Posterior vena cava (tissue), 2 donors: ENCODE measurements at places on chromosomes 1 and 21. TPM values are rescaled to one million over a fixed set of nuclear protein-coding genes. Genes with fewer than 3 reads are reported as not detected.

Gene OBSCN
- total RNA-seq = 3.5 TPM

Gene CRNN
- not detected for total RNA-seq

Gene KRTAP21-2
- total RNA-seq = not detected

Gene MROH9
- total RNA-seq = 0.24 TPM

Gene C1QB
- 125 TPM for total RNA-seq

Gene CFHR4
- total RNA-seq = not detected

Gene PRDX1
- 255 TPM for total RNA-seq

Gene TNFRSF25
- total RNA-seq = 7.0 TPM

Gene UHMK1
- 36.2 TPM for total RNA-seq

Gene ZFP69B
- 2.6 TPM for total RNA-seq

Gene MFSD2A
- 0.69 TPM for total RNA-seq

Gene CD101
- 2.6 TPM for total RNA-seq

Gene KRTAP10-8
- not detected for total RNA-seq

DNA sequence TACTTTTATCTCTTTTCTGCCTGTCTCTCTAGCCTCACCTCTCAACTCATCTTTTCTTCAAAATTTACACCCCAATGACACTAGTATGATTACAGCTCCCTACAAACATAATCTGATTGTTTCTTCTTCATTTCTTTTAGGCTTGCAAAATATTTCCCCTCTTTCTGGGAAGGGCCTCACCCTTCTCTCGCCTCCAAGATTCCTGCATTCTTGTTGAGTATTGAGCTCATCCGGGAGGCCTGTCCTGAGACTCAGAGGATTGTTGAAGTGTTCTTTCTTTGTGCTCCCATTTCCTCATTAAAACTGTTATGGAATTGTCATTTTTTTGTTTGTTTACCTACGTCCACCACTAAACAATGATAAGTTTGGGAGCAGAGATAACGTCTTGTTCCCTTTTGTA is 99.1 kb upstream of the CHRM3 start:
- no peak for DNase-seq

- peak; percentile 47 for DNase-seq
Observed at GRCh38 chr1:2961661-2962060, 59.6 kb upstream of the ACTRT2 start.

GRCh38 chr1:93522721-93523120 is 74.8 kb downstream of the FNBP1L start:
- no peak for DNase-seq

DNA sequence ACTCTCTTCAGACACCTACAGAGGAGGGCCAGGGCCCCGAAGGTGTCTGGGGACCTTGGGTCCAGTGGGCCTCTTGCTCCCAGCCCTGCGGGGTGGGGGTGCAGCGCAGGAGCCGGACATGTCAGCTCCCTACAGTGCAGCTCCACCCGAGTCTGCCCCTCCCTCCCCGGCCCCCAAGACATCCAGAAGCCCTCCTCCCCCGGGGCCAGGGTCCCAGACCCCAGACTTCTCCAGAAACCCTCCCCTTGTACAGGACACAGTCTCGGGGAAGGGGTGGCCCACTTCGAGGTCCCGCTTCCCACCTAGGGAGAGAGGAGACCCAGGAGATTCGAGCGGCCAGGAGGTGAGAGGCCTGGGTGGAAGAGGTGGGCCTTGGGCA is 3.7 kb downstream of the ADAMTSL4 start:
- peak; percentile 83 for DNase-seq

DNA sequence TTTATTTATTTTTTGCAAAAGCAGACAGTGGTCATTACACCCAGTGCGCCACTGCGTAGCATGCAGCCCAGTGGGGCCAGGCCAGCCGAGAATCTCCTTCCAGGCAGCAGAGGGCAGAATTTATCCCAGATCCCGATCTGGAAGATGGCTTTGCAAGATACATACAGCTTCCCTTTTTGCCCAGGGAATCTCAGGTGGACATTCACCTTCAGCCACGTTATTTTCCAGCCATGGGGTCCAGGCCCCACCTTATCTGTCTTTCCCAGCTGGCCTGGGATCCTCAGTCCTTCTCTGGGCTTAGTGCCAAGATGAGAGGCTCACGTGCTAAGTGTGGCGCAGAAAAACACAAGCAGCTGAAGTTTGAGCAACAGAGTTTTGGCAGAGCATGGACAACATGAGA is 123.6 kb downstream of the AJAP1 start:
- no peak for DNase-seq

DNA sequence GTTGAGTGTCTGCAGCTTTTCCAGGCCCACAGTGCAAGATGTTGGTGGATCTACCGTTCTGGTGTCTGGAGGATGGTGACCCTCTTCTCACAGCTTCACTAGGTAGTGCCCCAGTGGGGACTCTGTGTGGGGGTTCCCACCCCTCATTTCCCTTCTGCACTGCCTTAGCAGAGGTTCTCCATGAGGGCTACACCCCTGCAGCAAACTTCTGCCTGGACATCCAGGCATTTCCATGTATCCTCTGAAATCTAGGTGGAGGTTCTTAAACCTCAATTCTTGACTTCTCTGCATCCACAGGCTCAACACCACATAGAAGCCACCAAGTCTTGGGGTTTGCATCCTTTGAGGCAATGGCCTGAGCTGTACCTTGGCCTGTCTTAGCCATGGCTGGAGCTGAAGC is 14.3 kb upstream of the DNM3 start:
- DNase-seq = no peak

GRCh38 chr21:31744182-31744800 is 12.4 kb upstream of the SCAF4 start:
- no peak for DNase-seq

DNA sequence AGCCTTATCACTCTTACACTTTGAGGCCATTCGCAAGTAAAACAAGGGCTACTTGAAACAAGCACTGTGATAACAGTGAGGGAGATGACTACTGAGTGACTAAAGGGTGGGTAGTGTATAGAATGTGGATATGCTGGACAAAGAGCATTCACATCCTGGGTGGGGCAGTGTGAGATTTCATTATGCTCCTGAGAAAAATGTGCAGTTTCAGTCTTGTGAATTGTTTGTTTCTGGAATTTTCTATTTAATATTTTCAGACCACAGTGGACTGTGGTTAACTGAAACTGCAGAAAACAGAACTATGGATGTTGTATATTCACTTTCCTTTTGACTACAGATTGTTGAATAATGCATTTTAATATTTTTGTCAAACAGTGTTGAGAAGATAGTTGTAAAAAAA is 25.1 kb upstream of the B3GALT2 start:
- DNase-seq = no peak

DNA sequence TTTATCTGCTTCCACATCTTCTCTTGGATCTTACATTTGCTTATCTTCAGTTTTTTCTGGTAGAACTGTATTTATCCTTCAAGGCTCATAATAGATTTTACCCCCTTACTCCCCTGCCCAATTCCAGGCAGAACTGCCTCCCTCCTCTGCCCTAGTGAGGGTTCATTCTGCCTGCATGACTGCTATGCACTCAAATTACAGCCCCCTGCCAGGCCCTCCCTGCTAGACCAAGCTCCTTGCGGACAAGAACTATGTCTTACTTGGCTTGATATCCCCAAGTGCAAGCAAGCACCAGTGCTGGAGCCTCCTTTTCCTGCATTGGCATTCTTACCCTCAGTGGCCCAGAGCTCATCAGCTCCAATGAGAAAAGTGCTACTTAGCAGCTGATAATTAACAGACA is 18.1 kb downstream of the MAPKAPK2 start:
- DNase-seq = no peak

DNA sequence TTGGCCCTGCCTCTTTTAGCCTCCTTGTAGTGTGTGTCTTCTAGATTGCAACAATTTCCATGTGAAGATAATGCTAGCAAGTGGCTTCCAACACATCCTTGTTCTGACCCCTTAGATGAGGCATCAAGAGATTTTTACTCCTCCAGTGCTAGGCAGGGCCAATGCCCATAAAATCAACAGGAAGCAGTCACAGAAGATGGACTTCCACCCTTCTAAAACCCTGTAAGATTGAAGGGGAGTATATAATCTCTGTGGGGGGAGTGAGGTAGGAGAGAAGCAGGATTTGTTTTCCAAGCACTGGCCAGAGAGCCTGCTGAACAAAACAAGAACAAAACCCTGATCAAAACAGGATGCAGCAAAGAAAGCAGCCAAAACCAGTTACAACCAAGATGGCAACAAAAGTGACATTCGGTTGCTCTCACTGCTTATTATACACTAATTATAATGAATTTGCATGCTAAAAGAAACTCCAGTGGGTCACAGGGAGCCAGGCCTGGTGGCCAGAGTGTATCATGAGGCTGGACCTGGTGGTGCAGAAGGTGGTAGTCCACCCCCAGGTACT is 12.1 kb downstream of the GON4L start:
- no peak for DNase-seq

DNA sequence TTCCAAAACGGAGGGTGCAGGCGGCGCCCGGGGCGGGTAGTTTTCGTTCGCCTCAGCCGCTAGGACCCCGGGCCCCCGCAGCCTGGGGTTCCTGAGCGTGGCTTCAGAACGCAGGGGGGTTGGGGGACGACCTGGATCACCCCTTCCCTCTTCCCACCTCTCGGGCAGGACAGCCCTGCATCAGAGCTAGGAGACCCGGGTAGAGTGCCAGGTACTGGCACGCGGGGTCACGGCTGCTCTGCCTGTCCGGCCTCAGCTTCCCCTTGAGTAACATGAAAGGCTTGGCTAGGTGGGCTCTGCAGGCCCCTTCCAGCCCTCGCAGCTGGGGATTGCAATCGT is 484 bp downstream of the DFFB start:
- no peak for DNase-seq

DNA sequence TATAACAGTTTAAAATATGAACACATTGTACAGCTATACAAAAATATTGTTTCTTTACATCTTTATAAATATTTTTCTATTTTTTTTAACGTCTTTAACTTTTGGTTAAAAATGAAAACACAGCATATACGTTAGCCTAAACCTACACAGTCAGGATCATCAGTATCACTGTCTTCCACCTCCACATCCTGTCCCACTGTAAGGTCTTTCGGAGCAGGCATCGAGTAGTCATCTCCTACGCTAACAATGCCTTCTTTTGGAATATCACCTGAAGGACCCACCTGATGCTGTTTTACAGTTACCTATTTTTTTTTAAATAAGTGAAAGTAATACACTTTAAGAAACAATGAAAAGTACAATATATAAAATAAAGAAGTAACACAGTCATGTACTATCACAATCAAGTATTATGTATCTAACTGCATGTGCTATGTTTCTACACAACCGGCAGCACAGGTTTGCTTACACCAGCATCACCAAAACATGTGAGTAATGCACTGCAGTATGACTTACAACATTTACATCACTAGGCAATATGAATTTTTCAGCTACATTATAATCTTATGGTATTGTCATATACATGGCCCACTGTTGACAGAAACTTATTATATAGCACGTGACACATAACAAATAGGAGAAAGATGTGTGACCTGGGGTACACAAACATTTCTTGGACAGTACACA is 254.4 kb downstream of the AKT3 start:
- DNase-seq = no peak

- DNase-seq = no peak
Observed at GRCh38 chr1:189958756-189959155, 518.9 kb downstream of the BRINP3 start.

GRCh38 chr1:10250663-10251062 is 40.3 kb downstream of the KIF1B start:
- DNase-seq = no peak

DNA sequence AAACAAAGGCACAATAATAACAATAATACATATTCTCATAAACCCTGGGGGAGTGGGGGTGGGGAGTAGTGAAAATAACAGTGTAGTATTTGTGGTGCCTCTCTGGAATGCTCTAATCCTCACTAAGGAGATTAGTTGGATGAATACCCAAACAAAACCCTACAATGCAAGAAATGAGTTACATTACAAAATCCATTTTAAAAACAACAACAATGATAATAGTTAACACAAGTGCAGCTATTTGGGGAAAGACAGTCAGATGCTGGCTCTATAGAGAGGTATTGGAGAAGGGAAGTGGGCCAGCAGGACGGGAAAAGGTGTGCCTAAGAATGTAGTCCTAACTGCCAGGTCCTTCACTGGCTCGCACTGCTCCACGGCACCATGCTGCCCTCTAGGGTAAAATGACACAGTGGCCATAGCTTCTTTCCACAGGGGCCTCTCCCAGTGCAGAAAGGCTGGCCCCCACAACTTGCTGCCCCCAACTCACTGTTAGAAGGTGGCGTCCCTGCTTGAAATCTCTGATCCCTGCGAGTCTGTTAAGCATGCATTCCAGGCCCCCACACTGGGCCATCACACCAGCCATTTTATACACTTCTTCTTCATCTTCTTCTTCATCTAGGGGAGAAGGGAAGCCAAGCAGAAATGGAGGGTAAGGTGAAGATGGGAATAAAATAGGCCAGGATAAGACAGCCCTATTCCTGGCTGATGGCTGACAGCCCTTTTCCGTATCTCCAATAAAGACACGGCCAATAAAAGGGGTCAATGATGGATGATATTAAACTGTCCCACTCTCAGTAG is 113.8 kb downstream of the UBR4 start:
- DNase-seq = no peak

DNA sequence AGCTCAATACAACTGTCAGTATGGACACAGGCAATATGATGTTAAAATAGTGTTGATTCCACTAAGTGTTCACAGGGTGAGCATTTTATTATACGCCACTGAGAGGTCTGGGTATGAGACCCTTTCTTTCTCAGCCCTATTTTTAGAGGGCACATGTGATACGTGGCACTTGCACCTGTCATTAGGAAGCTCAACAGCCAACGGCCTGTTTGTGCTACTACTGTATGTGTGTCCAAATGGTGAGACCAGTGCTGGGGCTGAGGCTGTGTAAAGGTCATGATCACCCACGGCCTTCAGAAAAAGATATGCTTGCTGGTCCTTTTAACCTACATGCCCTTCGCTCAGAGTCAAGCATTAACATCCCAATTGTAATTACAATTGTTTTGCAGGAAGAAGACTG is 176.2 kb downstream of the DUSP10 start:
- DNase-seq = no peak

- no peak for DNase-seq
Observed at GRCh38 chr1:158289811-158290210, at the start of gene CD1C. Gene CD1C (plus strand): TSS chr1:158289923. CDS start chr1:158290065, 142 bp downstream.

GRCh38 chr1:45879885-45880598 is 76.6 kb downstream of the MAST2 start:
- DNase-seq = no peak

DNA sequence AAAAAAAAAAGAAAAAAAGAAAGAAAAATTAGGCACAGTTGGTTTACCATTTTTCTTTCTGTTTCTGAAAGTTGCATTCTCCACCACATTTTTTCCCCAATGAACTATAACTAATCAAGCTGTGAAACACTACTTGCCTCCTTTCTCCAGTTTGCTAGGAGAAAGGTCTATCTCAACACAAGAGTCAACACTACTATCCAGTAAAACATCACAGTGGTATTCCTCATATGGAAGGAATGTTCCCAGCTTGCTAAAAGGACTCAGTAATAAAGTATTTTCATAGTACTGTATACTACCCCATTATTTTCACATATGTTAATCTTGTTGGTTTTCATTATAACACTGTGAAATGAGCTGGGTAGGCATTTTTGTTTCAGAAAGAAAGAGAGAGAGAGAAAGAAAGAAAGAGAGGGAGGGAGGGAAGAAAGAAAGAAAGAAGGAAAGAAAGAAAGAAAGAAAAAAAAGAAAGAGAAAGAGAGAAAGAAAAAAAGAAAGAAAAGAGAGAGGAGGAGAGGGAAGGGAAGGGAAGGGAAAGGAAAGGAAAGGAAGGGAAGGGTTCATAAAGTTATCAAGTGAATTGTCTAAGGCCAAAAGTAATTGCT is 7.9 kb downstream of the PTGER3 start:
- DNase-seq = no peak

GRCh38 chr1:160575112-160575664 is 4.1 kb downstream of the CD84 start:
- no peak for DNase-seq

- DNase-seq = no peak
Observed at GRCh38 chr1:199551967-199552565, 475.4 kb upstream of the NR5A2 start.
